ENCODE measurements at places on chromosomes 3 and 15. TPM values are rescaled to one million over a fixed set of nuclear protein-coding genes. Genes with fewer than 3 reads are reported as not detected.

DNA sequence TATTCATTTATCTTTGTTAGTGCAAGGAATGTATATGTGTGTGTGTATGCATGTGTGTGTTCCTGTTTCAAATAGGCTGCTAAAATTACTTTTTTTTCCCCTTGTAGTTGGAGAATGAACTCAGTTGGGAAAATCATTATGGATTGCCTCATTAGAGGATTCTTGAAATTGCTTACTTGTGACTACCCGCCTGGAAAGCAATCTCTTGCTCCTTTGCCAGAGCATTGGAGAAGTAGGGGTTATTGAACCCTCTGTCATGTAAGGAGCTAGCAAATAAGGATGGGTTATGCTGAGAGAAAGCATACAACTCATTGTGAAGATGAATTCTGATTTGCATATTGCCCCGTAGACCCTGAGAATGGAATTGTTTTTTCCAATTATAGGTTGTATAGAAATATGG, 474.5 kb downstream of the CADM2 start:
- H3K27ac ChIP-seq: no peak overlapping the region
- no peak for DNase-seq
- H3K36me3 ChIP-seq: no peaks in the 10 kb centered on the region
- H3K4me1 ChIP-seq: no peaks in the 10 kb centered on the region
- H3K4me3 ChIP-seq: no peak overlapping the region

GRCh38 chr3:37952564-37952963, 38.0 kb upstream of the VILL start:
- no peaks in the 10 kb centered on the region for H3K4me1 ChIP-seq
- no peaks in the 10 kb centered on the region for H3K36me3 ChIP-seq
- H3K27me3 ChIP-seq: no peaks in the 10 kb centered on the region
- no peak for DNase-seq
- no peak overlapping the region for H3K4me3 ChIP-seq

- H3K4me1 ChIP-seq: no peaks in the 10 kb centered on the region
- no peak for DNase-seq
- H3K4me3 ChIP-seq: no peak overlapping the region
These were observed 27.9 kb upstream of the SCN10A start for GRCh38 chr3:38843898-38844297.

DNA sequence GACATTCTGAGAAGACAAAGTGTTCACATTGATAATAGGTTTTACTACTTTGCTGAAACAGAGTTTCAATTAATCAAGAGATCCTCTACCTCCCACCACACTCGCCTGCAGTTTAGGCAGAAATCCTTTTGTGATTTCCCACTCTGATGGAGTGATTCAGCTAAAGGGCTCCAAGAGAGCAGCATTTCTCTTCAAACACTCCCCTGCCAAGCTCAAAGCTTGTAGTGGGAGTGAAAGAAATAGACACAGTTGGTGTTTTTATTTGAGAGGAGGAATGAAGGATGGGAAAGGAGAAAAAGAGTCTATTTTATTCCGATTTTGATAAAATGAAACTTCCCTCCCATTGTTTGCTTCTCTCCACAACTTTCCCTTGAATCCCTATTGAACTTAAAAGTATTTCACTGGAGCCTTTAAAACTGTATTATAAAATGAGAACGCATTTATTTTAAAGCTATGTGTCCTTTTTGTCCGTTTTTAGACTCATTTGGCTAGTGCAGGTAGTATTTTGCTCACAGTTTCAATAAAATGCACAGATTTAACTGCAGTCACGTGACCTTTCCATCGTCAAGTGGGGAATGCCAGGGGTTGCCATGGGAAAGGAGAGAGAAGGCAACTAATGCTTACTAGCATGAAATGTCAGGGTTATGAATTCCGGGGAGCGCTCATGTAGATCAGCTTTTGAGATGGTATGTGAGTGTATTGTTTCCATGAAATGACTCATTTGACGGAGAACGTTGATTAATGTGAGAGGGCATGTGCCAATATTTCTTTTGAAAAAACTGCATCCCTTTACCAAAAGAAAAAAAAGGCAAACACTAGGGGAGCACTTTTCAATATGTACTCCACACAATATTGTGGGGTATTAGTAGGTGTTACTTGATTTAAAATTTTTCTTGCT, 7.7 kb upstream of the OSBPL11 start:
- no peak overlapping the region for H3K4me3 ChIP-seq
- no peaks in the 10 kb centered on the region for H3K27me3 ChIP-seq
- no peak for DNase-seq
- no peaks in the 10 kb centered on the region for H3K36me3 ChIP-seq
- H3K4me1 ChIP-seq: no peaks in the 10 kb centered on the region

DNA sequence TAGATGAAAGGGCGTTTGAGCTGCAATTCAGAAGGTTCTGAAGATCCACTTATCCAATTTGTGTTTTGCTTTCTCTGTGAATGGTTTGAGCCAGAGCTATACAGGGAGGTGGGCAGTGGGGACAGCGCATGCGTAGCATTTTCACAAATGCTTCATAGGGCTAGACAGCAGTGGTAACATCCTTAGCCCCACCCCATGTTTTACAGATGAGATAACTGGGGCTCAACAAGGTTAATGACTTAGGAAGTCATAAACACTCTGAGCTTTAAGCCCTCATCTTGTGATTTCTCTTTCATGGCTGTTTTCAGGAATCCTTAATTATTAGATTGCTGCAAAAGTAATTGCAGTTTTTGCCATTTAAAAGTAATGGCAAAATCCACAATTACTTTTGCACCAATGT, 408.7 kb downstream of the IL5RA start:
- H3K4me1 ChIP-seq: no peaks in the 10 kb centered on the region
- H3K27me3 ChIP-seq: no peaks in the 10 kb centered on the region
- no peak overlapping the region for H3K27ac ChIP-seq
- H3K4me3 ChIP-seq: no peak overlapping the region
- H3K36me3 ChIP-seq: no peaks in the 10 kb centered on the region
- no peak for DNase-seq

DNA sequence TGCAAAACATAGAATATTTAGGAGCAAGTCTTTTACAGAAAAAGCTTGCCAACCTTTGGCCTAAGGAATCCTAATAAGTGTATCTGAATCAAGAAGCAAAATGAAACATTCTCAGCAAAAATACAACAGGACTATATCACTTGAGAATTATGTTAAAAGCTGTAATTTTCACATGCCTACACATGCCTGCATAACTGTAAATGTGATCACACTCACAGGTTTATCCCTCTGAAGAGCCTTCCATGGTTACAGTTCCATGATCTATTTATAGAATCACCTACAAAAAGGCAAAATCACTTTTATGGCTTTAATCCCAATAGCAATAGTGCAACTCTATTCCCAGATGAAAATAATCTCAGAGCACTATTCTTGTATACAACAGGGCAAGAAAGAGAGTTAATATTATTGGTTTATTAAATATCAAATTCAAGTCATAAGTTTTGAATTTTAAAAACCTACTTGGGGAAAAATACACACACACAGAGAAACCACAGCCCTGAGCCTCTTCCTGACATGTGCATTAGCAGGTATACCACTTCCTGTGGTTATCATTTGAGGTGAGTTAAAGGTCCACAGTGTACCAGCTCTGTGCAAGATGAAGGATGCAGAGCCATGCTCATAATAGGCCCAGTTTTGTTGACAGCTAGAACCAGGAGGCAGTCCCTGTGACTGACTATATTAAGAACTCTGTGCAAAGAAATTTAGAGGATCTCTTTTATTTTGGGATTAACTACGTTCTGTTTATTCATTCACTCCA, 252.5 kb upstream of the TGFBR2 start:
- no peaks in the 10 kb centered on the region for H3K4me1 ChIP-seq
- no peak overlapping the region for H3K27ac ChIP-seq
- H3K36me3 ChIP-seq: no peaks in the 10 kb centered on the region
- H3K27me3 ChIP-seq: no peaks in the 10 kb centered on the region
- no peak overlapping the region for H3K4me3 ChIP-seq

GRCh38 chr15:93954985-93955571, 276.3 kb upstream of the MCTP2 start:
- no peaks in the 10 kb centered on the region for H3K4me1 ChIP-seq
- H3K4me3 ChIP-seq: no peak overlapping the region
- no peak for DNase-seq
- H3K36me3 ChIP-seq: no peaks in the 10 kb centered on the region

Gene HGD
- polyA plus RNA-seq: 22.7 TPM
